H1 (cell line): ENCODE measurements at places on chromosomes 11 and 22. TPM values are rescaled to one million over a fixed set of nuclear protein-coding genes. Genes with fewer than 3 reads are reported as not detected.

- no peaks in the 10 kb centered on the region for H3K4me1 ChIP-seq
- H3K27me3 ChIP-seq, result no peaks in the 10 kb centered on the region
- H3K27ac ChIP-seq, result no peak overlapping the region
- H3K4me3 ChIP-seq, result no peak overlapping the region
These were observed 96.1 kb downstream of the MORC2 start for GRCh38 chr22:30872285-30873041.

DNA sequence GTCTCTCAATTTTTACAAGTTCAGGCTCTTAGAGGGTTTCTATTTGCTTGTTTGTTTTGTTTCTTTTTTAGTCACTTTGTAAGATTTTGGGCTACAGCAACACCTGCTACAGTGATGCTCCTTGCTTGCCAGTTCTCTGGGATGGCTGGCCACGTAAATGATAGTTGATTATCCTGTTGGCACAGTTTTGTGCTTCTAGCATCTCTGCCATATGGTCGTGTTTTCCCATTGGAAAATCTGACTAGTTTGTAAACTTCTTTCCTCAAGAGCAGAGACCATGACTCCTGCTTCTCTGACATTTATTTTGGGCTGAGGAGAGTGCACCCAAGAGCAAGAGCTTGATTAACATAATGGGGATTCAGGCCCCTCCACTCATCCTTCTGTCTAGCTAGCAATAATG is 1621.6 kb upstream of the RAG2 start:
- no peak overlapping the region for H3K27ac ChIP-seq
- H3K36me3 ChIP-seq, result no peaks in the 10 kb centered on the region
- DNase-seq, result no peak

DNA sequence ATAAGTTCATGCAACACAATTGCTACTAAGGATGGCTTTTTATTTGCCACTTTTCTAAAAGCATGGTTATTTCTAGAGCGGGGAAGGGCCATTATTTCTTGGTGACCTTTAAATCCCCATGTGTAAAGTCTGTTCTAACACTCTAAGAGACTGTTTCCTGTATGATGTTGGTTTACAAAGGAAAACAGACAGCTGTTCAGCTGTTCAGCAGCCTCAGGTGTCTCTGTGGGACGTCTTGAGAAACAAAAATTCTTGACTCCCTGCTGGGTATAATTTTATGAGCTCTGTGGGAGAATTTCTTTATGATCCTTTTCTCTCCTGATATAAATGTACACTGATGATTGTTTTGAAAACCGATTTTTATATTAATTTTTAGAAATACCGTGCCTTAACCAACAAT is 13.9 kb downstream of the MUC15 start:
- H3K27me3 ChIP-seq, result no peaks in the 10 kb centered on the region
- no peak overlapping the region for H3K27ac ChIP-seq

- H3K4me1 ChIP-seq, result no peaks in the 10 kb centered on the region
- H3K27ac ChIP-seq, result no peak overlapping the region
- DNase-seq, result no peak
- H3K4me3 ChIP-seq, result no peak overlapping the region
- no peaks in the 10 kb centered on the region for H3K27me3 ChIP-seq
- H3K36me3 ChIP-seq, result no peaks in the 10 kb centered on the region
These were observed 72.9 kb downstream of the KIRREL3 start for GRCh38 chr11:126927623-126928022.

TSKU gene
- total RNA-seq, result 22.8 TPM in 2 replicates
